ENCODE measurements at places on chromosomes 2 and 18.

DNA sequence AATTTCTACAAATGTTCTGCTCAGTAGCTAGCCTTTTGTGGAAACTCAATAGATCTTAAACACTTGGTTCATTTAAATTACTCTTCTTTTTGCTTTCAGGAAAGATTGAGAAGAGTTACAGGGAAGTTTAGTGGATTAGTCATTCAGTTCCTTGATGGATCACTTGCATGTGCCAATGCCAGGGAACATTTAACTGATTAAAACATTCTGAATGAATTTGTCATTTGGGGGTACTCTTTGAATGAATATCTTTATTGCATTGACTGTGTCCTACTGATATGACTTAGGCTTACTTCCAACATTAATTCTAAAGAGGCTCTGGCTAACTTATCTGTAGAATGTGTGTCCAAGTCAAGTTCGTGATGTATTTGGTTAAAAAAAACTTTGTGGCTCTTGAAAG is 199.8 kb downstream of the PLCL1 start:
- DNase-seq = no peak

DNA sequence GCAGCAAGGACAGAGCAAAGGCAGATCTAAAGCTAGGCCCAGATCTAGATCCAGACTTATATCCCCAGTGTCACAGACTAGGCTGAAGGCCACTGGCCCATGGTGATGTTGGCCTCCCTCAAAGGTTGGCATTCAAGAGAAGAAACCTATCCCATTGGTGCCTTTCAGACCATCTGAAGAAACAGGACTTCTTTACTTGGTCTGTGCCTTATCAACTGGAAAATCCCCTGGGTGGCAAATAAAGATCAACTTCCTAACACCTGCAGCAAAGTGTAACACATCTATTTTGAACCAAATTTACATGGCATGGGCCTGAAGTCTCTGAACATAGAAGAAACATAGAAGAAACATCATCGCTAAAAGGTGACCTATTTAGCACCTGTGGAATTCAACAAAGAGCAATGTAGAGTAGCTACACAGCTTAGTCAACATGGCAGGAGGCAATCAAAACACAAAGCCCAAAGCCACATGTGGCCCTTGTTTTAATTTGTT is 35.8 kb downstream of the METTL4 start:
- DNase-seq = no peak

GRCh38 chr2:10446631-10447030 is 1.5 kb downstream of the ODC1 start:
- no peak for DNase-seq

GRCh38 chr18:30705943-30706342 is 336.6 kb downstream of the DSC3 start:
- no peak for DNase-seq

DNA sequence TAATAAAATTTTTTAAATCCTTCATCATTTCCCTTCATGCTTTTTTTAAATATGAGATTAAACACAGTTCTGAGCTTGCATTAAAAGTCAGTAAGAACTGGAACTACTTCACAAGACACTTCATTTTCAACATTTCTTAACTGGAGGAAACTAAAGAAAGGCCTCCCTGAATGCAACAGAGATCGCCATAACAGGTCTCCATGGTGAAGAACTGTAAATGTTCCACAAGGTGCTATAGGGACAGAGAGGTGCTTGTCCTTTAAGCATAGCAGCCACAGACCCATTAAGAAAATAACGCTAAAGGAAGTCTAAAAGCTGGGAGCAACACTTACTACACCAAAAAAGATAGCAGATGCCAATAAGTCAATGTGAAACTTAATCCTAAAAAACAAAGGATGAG is 8.5 kb downstream of the STAM2 start:
- DNase-seq = no peak

GRCh38 chr18:6055711-6056110 is 160.4 kb upstream of the TMEM200C start:
- DNase-seq = no peak

GRCh38 chr18:50231621-50232020 is 34.7 kb downstream of the CFAP53 start:
- DNase-seq = no peak

DNA sequence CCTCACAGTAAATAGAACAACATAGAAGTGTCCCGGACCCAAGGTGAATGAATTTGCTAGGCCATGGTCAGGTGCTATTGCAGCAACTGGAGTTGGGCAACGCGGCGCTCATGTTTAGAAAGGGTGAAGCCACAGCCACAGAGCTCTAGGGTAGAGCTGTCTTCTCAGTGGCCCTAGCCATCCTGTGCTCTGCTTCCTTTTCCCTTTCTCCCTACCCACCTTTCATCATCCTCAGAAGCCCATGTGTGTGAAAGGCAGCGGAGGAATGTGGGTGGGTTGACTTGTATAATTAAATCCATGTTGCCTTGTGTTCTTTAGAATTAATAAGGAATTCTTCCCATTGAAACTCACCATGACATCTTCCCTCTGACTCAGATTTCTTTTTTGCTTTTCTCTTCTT is 336.7 kb downstream of the OSR1 start:
- no peak for DNase-seq

DNA sequence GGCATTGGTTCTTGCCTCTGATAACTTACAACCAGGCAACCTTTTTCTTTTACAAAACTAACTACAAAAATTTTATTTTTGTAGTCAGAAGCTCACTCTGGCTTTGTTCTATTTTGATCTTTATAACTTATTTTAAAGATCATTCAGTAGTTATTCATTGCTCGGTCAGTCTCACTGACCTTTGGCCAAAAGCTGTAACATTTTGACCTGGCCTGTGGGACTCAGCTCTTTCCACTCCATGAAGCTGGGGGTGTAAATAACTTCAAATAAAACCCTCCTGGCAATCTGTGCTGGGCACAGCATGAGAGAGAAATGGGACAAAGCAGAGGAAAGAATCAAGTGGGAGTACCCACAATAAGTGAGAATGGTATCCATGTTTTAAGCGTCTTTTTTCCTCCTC is 380.7 kb downstream of the SETBP1 start:
- DNase-seq = no peak

DNA sequence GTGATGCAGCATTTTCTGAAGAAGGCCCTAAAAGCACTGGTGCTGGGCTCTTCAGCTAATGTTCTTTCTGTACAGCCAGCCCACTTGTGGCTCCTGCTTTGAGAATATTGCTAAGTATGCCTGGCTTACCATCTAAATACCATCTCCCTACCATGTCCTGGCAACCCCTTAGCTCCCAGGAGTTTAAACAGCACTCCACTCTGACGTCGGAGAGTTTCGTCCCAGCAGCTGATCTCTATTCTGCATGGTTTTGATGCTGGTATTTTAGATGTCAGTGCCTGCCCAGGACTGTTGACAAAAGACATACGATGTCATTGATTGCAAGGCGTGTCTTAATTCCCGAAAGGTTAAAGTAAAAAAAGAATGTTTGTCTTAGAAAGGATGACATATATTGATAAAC is 47.0 kb upstream of the AFF3 start:
- no peak for DNase-seq

DNA sequence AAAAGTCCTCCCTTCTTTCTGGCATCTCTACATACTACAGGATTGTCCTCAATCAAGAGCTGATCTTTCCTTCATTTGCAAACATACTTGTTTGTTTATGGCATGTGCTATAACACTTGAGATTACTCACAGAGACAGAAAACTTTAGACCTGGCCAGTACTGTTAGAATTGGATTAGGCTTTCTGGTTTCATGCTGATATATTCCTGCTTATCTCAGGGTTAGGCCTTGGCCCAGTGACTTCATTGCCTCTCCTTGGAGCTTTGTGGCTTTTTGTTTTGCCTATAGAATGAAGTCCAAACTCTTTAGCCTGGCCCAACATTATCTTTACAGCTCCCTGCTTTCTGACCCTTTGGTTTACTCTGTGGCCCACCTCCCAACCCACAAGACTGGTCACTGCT is 363.3 kb downstream of the ALK start:
- DNase-seq = no peak

- DNase-seq = no peak
Measured at GRCh38 chr2:77192811-77193289, 329.3 kb downstream of the LRRTM4 start.

- DNase-seq = no peak
Measured at GRCh38 chr2:207073412-207073800, 92.3 kb downstream of the KLF7 start.

DNA sequence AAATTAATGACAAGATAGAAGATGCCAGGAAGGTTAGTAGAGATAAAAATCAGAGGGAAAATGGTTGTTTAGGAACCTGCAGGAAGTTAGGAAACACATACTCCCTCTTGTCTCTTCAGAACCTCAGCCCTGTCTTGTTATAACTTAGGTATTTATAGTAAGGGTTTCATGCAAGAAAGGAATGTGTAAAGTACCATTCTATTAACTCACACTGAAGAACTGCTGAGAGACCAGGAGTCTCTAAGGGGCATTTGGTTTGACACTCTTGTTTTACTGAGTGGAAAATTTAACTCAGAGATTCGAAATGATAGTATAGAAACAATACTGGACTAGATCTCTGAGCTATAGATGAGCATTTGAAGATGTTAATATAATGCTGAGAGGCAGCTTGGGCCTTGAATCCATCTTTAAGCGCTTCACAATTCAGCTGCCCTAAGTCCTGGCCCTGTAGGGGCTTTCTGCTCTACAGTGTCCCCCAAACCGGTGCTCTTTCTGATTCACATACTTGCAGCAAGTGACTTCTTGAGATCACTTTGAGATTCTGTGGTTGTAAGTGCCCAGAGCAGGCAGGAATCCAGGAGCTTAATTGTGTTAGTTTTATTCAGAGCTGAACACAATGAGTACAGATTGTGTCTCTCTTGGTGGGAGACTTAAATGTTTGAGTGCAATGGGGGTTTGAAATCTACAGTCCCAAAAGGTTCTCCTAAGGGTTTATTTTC is 235.0 kb upstream of the RGPD4 start:
- no peak for DNase-seq

- DNase-seq = no peak
Measured at GRCh38 chr2:155690785-155691184, 641.7 kb downstream of the NR4A2 start.

DNA sequence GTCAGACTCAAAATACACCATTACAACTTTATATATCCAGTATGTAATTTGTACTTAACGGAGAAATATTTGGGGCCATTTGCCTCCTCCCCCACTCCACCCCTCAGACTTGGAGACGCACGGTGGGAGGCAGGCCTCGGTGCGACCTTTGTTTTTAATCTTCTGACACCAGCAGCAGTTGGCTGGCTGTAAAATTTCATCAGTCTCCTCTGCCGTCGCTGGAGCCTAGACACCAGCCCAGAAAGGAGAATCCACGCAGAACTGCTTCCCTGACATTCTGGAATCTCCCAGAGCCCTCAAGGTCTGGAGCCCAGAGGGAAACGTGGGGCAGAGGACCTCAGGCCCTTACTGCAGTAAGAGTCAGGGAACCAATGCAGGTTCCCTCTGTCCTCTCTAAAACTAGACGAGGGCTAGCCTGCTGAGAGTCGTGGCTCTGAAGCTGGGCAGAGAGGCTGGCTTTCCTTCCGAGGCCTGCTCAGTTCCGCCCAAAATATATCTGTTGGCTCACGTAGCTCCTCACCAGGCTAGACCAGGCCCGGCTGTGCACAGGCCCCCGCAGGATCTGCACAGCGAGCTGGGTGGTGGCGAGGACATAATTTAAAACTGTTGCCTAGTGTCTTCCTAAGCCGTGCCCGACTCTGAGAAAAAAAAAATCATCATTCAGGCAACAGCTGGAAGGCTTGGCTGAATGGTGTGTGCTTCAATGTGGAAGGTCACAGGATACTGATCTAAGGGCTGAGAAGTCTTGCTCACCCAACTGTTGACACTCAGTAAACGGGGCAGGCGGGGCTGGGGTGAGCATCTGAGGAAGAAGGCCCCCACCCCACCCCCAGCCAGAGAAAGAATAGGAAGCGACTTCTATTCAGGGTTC is 40.4 kb downstream of the EN1 start:
- DNase-seq = no peak

DNA sequence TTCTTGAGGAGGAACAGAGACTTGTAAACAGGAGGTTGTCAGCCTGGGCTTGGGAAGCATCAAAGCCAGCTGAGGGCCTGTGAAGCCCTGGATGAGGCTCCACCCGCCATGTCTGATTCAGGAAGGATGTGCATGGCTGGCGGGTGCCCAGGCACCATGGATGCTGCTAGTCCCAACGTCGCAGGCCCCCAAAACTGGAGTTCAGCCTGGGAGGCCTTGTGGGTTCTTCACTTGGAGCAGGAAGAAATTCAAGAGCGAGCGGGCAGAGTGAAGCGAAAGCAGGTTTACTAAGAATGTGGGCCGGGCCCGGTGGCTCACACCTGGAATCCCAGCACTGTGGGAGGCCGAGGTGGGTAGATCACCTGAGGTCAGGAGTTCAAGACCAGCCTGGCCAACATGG is 12.1 kb upstream of the PXDN start:
- no peak for DNase-seq

DNA sequence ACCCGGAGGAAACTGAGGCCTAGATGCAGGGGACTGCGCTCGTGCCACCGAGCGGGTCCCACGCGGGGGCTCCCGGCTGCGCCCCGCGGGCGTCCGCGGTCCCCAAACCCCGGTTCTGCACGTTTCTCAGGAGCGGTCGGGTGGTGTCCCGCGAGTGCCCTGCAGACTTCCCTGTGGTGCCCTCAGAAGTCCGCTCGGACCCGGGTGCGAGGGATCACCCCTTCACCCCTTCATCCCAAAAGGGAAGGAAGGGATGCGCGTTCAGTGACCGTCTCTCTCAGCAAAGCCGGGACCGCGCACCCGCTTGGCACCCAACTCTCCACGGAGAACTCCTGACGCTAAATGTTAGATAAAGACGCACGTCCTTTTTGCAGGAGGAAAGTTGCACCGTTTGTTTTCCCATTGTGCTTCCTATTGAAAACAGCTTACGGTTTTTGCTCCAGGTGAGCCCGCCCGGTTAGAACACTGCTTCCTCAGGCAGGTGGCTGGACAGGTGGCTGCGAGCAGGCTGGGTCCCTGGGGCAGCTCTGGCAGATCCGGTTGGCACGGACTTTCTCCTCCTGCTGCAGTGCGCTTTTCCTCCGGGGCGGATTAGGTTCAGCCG is 779 bp downstream of the DGKD start:
- no peak for DNase-seq

GRCh38 chr2:54568876-54569321 is 112.8 kb downstream of the SPTBN1 start:
- no peak for DNase-seq

GRCh38 chr2:226683196-226683595 is 116.4 kb downstream of the IRS1 start:
- no peak for DNase-seq

DNA sequence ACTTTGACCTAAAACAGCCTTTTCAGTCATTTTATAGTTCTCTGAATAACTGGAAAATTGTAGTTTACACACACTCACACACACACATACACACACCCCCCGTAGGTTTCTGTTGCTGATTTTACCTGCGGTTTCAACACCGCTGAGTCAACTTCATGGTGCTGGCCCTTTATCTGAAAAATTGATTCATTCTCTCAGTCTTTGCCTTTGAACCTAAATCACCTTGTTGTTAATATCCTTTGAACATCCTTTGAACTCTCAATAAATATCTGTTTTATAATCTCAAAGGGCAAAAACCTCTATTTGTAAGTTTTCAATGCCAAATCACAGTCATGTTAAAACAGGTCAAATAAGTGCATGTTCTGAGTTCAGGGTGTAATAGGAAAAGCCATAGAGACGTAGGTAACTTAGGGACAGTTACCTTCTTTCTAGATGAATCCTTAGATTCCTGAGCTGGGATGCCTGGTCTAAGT is 109.0 kb upstream of the BZW1 start:
- no peak for DNase-seq
